Left colon (tissue), 2 donors: ENCODE measurements at places on chromosomes 16 and 17.

- peak; percentile 90 for DNase-seq
Observed at GRCh38 chr17:48625495-48626244, 488 bp downstream of the HOXB9 start.

- no peak for DNase-seq
Observed at GRCh38 chr16:80330803-80331202, 210.0 kb upstream of the DYNLRB2 start.

- no peak for DNase-seq
Observed at GRCh38 chr17:39000021-39000601, 32.9 kb upstream of the FBXO47 start.

- peak; percentile 70 for DNase-seq
Observed at GRCh38 chr16:73196670-73197069, 148.7 kb upstream of the ZFHX3 start.

GRCh38 chr17:2797637-2798036 is 1.4 kb downstream of the RAP1GAP2 start:
- peak; percentile 78 for DNase-seq

- no peak for DNase-seq
Observed at GRCh38 chr17:80918731-80919130, 72.9 kb upstream of the CHMP6 start.

GRCh38 chr17:55742272-55743102 is 8.4 kb upstream of the PCTP start:
- no peak for DNase-seq

DNA sequence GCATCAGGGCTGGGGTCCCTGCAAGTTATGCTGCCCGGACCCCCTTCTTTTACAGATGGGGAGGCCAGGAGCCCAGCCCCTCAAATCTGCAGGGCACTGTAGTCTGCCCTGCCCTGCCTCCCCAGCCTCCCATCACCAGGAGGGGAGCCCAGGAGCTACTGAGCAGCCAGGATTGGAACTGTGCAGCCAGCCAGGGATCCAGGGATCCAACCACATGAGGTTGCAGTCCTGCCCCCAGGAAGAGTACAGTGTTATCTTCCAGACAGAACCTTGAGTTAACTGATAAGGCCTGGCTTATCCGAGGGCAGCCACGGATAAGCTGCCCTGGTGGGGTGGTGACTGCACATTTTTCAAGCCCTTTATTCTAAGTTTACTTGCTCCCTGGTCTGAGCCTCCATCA is 11.4 kb upstream of the NDRG4 start:
- DNase-seq: no peak

- DNase-seq: no peak
Observed at GRCh38 chr16:12271006-12271405, 294.5 kb downstream of the SNX29 start.
